ENCODE measurements at places on chromosomes 3 and 15. TPM values are rescaled to one million over a fixed set of nuclear protein-coding genes. Genes with fewer than 3 reads are reported as not detected.

TMEM207 gene
- total RNA-seq: not detected

- no peak for DNase-seq
Measured at GRCh38 chr3:36229496-36229895, 150.8 kb upstream of the STAC start.

CNTN3 gene
- total RNA-seq: not detected

STAB1 gene
- total RNA-seq: not detected

UBL7 gene
- 104 TPM for total RNA-seq

KLHL40 gene
- not detected for total RNA-seq

DNA sequence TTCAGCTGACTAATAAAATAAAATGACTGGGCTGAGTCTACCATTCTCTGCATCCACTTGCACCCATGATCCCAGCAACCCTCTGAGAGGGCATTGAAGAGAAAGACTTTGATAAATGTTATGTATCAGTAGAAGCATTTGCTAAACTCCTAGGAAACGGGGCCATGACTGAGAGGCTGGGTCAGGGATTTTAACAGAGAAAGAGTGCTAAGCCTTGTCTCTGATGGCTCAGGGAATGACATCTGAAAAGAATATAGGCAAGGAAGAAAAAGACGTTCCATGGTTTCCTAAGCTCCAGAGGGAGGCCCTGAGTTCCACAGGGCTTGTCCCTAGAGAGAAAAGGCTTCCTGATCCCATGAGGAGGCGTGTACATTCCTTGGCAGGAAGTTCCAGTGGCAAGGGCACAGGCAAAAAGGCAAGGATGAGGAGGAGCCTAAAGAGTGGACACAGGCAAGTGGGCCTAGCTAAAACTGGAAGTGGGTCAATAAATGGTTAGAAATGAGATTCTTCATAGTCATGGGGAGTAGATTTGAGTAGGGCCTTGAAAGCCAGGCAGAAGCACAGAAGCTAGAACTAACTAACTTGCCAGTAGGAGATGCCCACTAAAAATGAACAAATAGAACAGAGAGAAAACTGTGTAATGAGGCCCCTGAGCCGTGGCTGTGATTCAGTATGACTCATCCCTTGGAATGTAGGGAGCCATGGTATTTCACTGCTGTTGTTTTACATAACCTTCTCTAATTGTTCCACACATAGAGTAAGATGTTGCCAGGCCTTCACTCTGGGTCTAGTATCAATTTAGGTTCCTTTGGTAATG, 44.9 kb upstream of the MANF start:
- DNase-seq: peak; percentile 96

DNA sequence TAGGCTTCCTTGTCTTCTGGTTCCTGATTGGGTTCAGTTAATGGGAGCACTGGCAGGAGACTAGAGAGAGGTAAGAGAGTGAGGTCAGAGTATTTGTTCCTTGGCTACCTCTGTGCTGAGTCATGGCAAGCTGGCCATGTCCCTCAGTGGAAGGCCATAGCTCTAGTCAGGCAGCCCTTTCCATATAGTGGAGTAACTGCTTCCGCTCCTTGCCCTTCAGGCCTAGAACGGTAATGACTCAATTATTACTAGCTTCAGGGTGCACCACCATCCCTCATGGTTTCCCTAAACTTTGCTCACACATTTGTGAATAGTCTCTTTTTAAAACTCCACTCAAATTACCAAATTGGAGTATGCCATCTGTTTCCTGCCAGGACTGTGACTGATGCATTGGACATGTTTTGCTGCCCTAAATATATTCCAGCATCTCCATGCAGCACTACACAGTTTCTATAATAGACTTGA, 10.5 kb upstream of the ANO10 start:
- peak; percentile 91 for DNase-seq

REC114 gene
- total RNA-seq: not detected
